ENCODE measurements at places on chromosomes 2 and 18.

DNA sequence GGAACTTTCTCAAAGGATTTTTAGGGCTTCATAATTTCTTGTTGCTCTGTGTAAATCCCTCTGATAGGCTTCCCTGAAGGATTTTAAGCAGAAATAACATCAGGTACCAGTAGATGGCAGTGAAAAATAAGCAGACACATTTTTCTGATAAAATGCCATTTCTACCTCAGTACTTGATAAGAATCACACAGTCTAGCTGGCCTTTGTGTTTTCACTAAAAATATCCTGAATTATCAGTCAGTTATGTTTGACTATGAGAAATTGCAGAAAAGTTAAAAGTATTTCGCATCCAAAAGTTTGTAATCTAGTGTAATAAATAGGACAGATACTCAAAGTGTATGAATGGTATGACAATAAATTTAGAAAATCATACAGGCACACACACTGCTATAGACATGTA is 68.7 kb downstream of the DNAJC10 start:
- peak; percentile 25 for DNase-seq

DNA sequence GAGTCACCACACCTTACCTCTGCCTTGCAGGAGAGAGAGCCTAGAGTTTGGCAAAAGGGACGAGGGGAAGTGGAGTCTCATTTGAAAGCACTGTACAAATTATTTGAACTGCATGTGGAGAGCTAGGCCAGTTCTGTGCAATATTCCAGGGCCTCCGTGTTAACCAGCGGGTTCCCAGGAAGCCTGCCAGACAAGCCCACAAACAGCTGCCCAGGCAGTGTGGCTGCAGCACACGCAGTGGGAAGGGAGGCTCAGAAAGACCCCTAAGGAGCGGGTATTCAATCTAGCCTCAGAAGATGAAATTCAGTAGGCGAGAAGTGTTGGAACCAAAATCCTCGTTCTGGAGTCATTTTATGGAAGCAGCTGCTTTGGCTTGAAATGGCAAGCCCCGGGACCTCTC is 30.7 kb downstream of the CNGA3 start:
- DNase-seq, result no peak

DNA sequence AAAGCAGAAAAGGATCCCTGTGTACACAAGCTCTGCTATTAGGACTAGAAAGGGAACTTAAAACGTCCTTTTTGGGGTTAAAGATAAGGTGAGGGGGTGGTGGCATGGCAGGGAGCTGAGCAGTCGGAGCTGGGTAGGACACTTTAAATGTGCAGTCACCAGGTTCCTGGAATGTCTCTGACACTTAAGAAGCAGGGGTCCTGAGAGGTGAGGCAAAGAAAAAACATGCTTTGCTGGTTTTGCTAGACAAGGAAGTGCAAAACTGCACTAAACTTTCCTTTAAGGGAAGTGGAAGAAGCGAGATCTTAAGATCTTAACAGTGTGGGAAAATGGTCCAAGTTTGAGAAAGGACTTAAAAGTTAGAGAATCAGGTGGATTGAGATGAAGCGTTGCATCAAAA is 99.5 kb upstream of the MAP3K20 start:
- DNase-seq, result no peak

DNA sequence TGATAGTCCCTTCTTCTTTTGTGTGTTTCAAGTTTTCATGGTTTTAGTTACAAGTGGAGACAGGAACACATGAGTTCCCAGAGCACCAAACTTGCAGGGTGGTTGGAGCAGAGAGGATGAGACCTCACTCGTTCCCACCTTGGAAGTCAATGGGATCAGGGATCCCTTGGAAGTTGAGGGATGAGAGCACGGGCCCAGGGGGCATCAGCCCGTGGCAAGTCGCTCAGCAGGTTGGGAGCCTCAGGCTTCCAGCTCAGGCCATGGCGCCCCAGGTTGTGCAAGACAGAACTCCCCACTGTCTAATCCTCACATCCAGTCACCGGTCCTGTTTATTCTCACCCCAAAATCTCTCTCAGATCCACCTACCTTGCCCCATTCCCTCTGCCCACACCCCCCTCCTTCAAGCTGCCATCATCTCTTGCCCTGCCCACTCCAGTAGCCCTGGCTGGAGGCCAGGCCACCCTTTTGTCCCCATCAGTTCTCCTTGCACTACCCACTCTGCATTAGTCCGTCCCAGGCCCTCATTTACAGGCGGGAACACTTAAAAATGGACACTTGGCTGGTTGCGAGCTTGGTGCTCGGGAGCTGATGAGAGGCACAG is 37.6 kb upstream of the FOSL2 start:
- no peak for DNase-seq

DNA sequence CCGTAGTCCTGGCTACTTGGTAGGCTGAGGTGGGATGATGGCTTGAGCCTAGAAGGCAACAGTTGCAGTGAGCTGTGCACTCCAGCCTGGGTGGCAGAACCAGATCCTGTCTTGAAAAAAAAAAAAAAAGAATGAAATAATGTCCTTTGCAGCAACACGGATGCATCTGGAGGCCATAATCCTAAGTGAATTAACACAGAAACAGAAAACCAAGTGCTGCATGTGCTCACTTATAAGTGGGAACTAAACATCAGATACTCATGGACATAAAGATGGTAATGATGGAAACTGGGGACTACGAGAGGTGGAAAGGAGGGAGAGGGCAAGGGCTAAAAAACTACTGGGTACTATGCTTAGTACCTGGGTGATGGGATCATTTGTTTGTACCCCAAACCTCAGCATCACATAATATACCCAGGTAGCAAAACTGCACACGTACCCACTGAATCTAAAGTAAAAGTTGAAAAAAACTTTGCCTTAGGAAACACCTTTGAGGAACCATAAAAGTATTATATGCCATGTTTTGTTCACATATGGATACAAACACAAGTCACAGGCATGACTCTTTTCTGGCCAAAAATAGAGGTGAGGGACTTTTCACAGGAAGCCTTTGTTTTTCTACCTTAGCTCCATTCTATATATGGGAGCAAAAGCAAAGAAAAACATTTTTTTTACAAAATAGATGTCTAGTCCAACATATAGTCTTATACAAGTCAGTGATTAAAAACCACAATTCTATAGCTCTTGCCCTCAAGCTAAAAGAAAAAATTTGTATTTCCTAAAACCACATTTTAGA is 36.6 kb downstream of the GPR155 start:
- no peak for DNase-seq

GRCh38 chr2:187453078-187453641 is 5.1 kb upstream of the CALCRL start:
- peak; percentile 40 for DNase-seq

DNA sequence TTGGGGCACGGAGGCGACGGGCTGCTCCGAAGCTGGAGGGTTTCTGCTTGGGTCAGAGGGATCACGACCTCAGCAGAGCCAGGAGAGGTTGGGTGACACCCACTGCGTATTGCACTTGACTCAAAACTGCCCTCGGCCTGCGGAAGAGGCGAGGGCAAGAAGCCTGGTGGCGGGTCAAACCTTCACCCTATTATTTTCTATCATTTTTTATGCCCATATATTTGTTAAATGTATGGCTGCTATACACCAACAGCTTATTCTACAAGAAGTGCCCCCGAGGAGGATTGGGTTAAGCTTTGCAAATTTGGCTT is 12.6 kb upstream of the SATB2 start:
- DNase-seq, result no peak

DNA sequence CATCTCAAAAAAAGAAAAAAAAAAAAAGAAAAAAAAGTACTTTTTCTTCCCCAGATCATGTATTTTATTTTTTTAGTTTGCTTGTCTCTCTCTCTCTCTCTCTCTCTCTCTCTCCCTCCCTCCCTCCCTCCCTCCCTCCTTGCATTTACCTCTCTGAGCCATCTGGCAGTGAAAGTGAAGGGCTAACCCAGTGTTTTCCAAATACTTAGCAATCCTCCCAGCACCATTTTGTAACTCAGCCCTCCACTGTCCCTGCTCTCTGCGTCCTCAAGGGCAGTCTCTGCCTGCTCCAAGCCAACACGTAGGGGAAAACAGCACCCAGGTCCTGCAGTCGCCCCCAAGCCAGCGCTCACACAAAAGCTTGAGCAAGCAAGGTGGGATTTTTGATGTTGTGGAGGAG is 19.6 kb upstream of the TEX44 start:
- DNase-seq, result no peak

DNA sequence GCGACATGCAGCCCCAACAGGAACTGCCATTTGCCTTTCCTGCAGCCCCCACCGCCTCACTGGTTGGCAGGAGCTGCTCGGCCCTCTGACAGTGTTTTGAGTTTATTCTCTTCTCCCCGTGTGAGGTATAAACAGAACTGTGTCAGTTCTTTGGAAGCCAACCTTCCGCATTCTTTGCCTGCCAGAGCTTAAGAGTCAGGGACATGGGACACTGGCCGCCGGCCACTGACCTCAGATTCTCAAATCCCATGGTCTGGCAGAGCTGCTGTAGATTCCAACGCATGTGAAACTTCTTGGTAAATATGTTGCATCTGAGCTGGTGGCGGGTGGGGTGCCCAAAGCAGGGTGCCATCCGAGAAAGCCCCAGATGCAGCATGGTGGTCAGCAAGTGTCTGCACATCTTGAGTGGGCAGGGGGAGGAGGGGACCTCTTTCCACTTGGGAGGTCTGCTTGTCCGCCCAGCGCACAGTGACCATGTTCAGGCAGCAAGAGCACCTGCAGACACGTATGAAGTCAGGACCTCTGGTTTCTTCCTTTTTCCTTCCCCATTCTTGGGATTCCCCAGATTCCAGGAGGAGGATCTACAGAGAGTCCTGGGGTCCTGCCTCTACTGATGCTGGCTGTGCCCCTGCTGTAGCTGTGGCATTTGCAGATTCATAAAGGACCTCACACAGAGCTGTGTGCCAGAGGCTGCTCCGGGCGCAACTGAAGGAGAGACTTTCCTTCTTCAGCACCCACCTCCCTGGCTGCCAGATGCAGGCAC is 23.8 kb downstream of the ASB18 start:
- DNase-seq, result peak; percentile 81
